Body of pancreas (tissue), 4 donors: ENCODE measurements at places on chromosomes 5 and 9.
A peak's percentile ranks its signal among the peaks of the same experiment; 100 is the strongest.

- DNase-seq, result no peak
These were observed 22.8 kb upstream of the FCN1 start for GRCh38 chr9:134940236-134941208.

- no peak for DNase-seq
These were observed 6.0 kb downstream of the KIAA1191 start for GRCh38 chr5:176355400-176356178.

- no peak for DNase-seq
These were observed 70.6 kb downstream of the HMHB1 start for GRCh38 chr5:143882520-143882919.

GRCh38 chr9:93060746-93061259 lies 2.3 kb downstream of the SUSD3 start:
- no peak for DNase-seq

DNA sequence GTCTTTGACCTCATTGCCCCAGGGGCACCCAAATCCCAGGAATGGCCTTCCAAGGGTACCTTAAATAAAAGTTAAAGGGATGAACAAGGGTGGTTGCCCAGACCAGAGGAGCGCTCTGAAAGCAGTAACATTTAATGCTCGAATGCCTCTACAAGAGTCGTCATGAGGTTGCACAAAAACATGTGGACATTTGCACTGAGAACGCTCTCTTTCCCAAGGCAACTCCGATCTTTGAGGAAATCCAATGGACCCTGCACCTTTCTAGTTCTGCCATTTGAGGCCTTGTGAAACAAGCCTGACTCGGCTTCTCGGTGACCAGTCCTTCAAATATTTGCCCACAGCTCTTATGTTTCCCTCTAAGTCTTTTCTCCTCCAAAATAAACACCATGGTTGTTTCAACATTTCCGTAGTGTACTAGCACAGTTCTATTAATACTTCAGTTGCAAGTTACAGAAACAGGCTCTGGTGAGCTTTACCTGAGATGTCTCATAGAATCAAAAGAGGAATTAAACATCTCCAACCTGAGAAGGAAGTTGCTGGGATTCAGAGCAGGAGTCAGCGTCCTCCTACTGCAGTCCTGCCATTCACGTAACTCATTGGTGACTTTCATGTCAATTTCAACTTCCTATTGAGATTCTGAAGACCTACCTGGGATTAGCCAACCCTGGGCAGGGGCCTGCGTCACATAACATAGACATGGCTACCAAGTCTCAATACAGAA lies 168.8 kb upstream of the RAI14 start:
- peak; percentile 77 for DNase-seq

- no peak for DNase-seq
These were observed 2.6 kb downstream of the FOXD1 start for GRCh38 chr5:73445665-73446630.

- DNase-seq, result peak; percentile 36
These were observed 66.8 kb downstream of the ARL15 start for GRCh38 chr5:54243483-54244080.

- DNase-seq, result no peak
These were observed 273.1 kb upstream of the PIK3R1 start for GRCh38 chr5:67942421-67942820.

GRCh38 chr5:6634306-6634705 lies 1.1 kb downstream of the SRD5A1 start:
- no peak for DNase-seq

GRCh38 chr5:179166886-179167841 lies 107.0 kb downstream of the ZNF354C start:
- peak; percentile 26 for DNase-seq

DNA sequence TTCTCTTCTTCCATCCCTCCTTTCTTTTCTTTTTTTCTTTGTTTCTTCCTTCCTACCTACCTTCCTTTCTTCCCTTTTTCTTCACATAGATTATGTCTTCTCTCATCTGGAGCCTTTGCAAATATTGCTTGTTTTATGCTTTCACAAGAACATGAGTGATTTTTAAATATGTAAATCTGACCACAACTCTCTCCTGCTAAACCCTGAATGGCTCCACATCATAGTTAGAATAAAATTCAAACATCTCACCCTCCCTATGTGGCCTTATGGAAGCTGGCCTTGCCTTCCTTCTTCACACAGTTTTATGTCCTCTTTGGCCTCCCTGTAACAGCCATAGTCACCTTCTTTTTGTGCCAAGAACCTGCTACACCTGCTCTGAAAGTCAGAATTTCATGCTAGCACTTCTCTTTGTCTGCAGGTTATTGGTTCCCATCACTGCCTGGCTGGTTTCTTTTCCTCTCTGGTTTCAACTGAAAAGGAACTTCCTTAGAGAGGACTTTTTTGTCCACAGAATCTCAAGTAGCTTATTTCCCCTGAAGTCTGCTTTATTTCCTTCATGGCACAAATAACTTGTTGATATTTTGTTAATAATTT lies 114.3 kb upstream of the TNC start:
- no peak for DNase-seq

DNA sequence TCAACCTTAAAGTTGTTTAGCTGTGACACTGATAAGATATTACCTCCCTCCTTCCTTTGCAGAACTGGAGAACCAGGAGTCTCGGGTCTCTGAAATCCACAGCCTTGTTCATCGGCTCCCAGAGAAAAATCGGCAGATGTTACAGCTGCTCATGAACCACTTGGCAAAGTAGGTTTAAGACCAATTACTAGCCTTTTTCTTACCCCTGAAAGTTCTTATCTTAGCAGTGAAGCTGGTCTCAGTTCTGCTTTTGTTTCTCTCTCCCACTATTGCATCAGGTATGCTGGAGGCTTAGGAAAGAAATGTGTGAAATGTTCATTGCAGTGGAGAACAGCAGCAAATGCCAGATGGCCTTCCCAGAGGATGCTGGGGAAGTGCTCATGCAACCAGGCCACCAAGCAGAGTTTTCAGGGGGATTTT lies 287.4 kb downstream of the ARHGAP26 start:
- no peak for DNase-seq

DNA sequence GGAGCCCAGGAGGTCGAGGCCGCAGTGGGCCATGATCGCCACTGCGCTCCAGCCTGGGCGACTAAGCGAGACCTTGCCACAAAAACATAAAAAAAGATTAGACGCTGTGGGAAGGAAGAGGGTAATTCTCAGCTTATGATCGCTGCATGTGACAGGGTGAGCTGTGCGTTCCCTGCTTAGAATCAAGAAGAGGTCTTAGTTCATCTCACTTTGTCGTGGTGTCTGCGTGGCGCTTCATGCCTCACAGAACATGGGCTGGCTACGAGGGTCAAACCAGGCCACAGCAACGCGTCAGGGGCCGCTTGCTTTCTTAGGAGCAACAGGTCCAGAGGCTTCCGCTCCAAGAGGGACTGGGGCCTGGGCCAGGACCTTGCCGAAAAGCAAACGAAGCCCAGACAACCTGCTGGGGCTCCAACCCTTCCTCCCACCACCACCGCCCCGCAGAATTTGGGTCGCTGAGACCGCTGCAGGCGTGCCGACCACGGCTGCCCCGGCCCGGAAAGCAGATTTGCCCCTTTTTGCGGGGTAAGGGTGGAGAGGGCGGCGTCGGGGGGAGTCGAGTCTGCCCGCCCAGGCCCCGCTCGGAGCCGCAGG lies 10.0 kb upstream of the GRIN1 start:
- peak; percentile 49 for DNase-seq

DNA sequence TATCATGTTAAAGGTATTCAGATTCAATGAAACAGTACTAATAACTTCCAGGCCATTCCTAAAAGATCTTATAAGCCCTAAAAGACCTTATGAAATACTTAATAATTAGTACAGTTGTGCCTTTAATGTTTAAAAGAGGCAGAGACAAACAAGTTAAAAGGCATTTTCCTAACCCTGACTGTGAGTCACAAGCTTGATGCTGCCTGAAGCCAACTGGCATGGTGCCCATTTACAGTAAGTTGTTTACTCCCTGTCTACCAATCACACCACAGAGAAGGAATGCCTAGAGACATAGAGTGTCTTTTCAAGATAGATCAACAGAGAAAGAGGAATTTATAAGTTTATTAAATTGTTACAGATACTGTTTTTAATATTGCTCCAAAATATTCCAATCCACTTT lies 47.8 kb downstream of the NR3C1 start:
- peak; percentile 78 for DNase-seq

GRCh38 chr5:73759771-73760170 lies 133.8 kb downstream of the ARHGEF28 start:
- DNase-seq, result no peak

GRCh38 chr5:77214151-77214550 lies 3.7 kb downstream of the PDE8B start:
- no peak for DNase-seq

- no peak for DNase-seq
These were observed 6.5 kb downstream of the TRAF1 start for GRCh38 chr9:120919843-120920805.

- DNase-seq, result no peak
These were observed 1020.6 kb downstream of the TLE4 start for GRCh38 chr9:80592413-80592812.

- no peak for DNase-seq
These were observed 191.5 kb upstream of the GNA14 start for GRCh38 chr9:77839459-77840140.

DNA sequence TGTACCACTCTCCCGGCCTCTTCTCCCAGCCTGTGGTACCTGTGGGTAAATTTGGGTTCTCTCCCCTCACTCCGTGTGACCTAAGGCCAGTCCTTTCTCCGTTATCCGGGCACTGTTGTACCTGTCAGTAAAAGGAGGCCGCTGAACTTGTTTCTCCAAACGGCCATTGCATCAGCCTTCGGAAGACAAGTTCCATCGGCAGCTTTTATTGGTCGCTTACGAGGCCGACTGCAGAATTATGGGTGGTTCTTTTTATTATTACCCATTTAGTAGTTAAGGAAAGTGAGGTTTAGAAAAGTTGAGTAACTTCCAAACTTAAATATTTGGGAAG lies 558 bp downstream of the GRPEL2 start:
- DNase-seq, result no peak

DNA sequence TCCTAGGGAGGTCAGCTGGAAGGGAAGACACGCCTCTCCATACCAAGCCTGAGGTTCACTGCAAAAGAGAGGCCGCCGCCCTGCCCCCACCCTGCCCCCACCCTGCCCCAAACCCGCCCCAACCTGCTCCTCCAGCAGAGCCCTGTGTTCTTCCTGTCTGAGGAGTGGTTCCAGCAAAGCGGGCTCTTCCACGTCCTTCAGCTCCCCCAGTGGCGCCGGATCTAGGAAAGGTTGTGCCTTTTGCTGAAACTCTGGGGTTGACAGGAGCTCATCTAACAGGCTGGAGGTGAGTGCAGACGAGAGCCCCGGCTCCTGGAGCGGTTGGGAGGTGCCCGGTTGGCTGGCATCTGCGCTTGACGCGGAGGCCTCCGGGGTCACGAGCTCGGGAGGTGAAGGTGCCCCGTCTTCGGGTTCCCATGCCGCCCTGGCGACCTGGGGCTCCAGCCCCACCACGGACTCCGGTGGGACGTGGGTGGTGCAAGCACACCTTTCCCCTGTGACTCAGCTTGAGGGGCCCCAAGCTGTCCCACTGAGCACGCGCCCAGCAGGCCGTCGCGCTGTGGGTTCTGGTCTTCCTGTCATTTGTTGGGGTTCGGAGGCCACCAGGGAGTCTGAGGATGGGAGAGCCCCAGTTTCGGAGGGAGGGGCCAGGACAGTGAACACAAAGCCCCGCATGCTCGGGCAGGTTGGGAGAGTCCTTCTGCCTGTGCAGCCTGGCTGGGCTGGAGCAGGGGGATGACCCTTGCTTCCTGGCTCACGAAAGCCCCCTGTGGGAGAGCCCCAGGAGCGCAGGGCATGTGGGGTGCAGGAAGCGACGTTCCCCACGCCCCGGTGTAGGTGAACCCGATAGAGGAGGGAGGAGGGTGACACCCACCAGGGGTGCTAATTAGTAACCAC lies 1467.1 kb downstream of the FOXD4L5 start:
- DNase-seq, result peak; percentile 45

DNA sequence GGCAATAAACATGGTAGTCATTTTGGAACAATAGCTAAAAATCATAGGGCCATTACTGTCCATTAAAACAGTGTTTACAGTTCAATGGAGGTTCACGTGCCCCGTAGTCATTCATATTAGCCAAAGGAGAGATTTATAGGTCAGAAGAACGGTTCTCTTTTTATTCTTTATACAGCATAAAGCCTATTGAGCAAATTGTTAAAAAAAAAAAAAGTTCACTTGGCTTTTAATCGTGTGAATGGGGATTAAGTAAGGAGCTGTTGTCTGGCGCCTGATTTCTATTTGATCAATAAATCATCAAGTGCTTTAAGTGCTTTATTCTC lies 69.1 kb upstream of the TBCA start:
- no peak for DNase-seq

GRCh38 chr5:97854871-97855762 lies 672.1 kb upstream of the RIOK2 start:
- no peak for DNase-seq

DNA sequence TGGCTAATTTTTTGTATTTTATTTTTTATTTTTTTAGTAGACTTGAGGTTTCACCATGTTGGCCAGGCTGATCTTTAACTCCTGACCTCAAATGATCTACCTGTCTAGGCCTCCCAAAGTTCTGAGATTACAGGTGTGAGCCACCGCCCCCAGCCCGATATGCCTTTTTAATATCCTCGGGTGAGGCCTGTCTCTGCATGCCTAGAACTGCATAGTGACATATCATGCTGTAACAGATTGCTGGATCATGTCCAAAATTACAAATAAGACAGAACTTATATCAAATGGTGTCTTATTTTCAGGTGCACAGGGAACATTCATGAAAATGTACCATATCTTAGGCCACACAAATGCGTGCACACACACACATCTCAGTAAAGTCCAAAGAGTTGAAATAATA lies 39.1 kb upstream of the PJA2 start:
- no peak for DNase-seq

GRCh38 chr9:131426545-131426944 lies 32.7 kb downstream of the PRRC2B start:
- no peak for DNase-seq

DNA sequence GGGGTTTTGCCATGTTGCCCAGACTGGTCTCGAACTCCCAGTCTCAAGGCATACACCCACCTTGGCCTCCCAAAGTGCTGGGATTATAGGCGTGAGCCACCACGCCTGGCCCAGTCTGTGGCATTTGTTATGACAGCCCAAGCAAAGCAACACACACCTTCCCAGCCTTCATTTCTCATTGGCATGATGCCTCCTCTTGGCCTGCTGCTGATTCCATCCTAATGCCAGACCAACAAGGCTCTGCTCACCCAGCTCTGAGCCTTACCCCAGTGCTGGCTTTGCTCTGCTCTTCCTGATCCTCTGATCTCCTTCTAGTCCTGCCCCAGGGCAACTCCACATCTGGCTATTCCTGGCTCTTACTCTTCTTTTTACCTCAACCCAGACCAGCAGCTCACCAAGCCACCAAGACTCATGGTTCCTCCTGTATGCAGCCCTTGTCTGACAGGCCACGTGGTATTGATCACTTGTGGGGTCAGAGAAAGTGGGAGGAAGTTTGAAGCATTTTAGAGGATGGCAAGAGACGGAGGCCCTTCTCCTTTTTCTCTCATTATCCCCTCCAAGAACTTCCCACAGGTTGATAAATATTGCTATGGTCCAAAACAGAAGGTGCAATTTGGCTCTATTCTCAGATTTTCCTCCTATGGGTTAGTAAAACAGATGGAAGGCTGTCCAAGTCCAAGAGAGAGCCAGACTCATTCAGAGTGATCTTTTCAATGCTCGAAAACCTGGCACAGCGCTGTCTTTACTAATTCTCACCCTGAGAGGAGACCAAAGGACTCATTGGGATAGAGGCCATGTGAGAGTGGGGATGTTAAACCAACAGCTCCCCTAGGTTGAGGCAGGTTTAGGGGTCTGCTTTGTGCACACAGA lies 958 bp downstream of the CD180 start:
- DNase-seq, result no peak
